ENCODE measurements at places on chromosomes 6 and 20.

DNA sequence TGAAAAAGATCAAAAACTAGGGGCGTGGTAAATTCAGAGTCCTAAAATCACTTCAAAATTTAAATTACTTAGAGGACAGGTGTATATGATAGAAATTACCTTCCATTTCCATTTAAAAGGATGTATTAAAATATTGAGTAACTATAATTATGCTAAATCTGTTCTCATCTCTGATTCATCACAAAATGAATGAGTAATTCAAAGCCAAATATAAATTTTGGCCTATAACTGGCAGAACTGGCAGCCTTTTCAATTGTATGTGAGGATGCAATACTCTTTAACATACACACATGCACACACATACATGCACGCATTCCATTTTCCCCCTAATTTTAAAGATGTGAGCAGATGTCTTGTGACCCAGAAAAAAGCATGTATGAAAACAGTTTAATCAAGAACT is 194.6 kb downstream of the EPM2A start:
- no peak for DNase-seq

DNA sequence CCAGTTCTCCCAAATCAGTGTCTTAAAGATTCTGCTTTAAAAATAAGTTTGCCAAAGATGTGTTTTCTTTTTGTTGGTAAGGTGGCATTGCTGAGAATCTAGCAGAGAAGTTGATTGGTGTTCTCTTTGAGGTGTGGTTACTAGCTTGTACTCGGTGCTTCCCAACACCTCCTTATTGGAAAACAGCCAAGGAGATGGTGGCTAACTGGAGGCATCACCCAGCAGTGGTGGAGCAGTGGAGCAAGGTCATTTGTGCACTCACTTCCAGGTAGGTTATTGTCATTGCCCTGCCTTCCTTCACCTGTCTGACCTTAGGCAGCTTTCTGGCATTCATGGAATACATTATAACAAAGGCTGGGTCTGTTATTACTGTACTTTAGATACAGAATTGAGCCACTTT is 26.7 kb downstream of the RALGAPB start:
- no peak for DNase-seq

- no peak for DNase-seq
Measured at GRCh38 chr6:118644007-118644406, 7.4 kb downstream of the CEP85L start.

GRCh38 chr20:11001764-11002540 is 328.2 kb upstream of the JAG1 start:
- DNase-seq: no peak

DNA sequence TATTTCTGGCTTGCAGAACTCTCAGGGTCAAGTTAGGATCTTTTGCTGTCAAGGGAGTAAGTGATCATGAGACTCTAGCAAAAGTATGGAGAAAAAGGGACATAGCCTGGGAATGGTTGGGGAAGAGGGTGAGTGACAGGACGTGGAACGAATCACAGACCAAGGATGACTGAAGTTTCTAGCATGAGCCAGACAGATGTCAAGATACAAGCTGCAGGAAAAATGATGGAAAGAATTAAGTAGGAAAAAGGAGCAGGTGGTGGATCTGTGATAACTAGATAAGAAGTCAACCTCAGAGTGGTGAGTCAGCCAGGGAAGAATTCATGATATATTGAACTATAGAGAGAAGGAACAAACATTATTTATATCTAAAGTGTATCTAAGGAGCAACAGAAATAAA is 159.8 kb upstream of the SYNDIG1 start:
- DNase-seq: no peak

GRCh38 chr6:109424946-109425345 is 15.5 kb downstream of the PPIL6 start:
- DNase-seq: no peak

DNA sequence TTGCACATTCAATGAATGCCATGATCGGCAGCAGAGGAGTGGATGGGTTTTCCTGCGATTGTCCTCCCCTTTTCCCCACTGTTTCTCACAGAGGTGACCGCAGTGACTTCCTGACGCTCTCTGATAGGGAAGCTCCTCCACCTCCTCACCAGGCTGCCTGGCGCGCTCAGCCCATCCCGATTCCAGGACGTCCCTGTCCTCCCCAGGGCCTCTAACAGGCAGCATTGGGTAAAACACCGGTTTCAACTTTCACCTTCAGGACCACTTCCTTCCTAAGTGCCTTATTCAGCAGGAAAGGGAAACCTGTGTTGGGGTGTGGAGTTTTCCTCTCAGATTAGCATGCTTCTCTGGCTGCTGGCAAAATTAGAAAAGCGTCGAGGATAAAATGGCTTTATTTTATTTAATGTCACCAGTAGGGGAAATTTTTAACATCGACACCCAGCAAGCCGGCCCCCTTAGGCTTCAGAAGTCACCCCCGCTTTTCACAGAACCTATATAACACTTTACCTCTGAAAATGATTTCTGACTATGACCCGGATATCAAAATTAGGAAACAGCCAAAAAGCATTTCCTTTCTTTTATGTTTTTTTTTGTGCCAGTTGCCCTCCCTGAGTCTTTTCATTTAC is 570.4 kb upstream of the GJE1 start:
- DNase-seq: no peak

DNA sequence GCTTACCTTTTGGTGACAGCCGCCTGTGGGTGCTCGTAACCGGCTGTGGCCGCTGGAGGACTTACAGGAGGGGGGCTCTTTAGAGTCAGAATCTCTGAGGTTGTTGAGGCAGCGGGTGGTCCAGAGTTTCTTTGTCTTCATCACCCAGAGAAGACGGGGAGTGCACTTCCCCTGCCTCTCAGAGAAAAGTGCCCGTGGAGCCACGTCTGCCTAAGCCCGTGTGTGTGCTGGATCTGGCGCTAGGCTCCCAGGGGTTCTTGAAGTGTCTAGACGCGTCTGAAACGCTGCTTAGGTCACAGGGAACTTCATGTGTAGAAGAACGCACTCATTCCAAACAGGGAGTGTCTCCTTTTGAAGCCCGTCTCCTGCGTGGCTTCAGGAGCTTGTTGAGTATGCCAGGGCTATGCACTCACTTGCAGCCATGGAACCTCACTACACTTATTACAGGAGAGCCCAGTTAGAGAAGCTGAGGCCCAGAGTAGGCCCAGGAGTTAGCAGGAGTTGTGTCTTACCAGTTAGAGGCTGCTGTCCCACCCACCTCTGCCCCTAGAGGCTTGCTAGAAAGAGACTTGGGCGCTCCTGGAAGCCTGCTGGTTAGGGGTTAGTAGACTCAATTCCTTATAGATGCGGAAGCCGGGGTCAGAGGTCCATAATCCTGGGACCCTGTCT is 1.3 kb downstream of the LSM14B start:
- DNase-seq: no peak

- no peak for DNase-seq
Measured at GRCh38 chr20:61980647-61981583, 84.8 kb downstream of the TAF4 start.

DNA sequence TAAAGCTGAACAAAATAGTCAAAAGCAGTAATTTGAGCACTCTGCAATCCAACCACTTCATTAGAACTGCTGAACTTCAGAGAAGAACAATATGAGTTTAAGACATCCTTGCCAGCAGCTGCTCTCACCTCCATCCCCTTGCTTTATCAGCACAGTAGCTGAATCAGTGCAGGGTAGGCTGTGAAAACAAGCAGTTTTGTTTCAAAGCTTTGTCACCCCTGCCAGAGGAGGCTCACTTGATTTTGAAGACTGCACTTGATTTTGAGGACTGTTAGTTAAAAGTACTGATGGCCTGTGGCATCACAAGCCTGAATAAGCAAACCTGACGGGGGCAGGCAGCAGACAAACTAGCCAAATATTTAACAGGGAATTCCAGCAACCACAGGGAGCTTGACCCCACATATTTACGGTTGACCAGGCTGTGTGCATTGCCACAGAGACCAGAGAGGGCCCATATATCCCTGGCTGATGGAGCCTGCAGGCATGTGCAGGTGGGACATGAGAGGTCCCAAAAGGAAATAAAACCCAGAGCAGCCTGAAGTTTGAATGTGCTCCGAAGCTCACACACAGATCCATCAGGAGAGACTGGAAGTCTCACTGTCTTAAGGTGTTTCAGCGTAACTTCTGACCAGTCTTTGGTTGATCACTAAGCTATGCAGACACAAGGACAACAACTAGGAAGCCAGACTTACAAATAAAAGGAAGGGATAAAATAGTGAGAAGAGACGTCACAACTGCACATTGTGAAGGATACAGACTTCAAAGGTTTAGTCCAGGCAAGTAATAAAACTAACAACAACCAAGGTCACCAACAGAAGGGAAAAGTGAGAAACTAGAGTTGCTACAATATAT is 97.4 kb downstream of the PDSS2 start:
- DNase-seq: no peak

DNA sequence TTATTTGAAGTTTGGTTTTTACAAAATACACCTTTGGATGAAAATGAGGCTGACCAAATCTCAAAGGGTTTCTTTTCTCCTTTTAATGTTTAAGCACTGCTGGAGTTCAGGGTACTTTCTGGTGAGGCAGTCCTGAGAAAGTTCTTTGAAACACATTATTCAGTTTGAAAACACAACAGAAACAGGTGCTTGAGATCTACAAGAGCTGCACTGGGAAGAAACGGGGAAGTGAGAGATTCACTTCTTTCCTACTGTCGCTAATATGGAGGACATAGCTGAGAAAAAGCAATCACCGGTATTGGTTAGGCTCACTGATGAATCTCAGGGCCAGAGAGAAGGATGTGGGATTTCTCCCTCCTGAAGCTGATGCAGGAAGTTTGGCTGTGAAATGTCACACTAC is 22.9 kb upstream of the TMEM170B start:
- no peak for DNase-seq

- DNase-seq: no peak
Measured at GRCh38 chr20:24943196-24943595, 5.9 kb upstream of the CST7 start.

DNA sequence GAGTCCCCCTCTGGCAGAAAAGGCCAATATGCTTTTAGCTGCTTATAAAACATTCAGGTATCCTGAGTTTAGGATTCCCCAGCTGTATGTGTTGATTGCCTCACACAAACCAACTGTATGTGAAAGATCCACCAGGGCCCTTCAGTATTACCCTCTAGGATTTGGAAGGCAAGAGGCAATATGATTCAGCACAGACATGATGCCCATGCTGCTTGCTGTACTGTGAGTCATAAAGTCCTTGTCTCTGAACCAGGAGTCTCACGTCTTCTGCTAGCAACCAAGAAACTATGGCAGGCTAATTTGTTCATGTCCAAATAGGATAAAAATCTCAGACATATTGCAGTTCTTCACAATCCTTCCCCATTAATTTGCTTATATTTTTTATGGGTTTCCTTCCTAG is 789.2 kb upstream of the SLC35B3 start:
- DNase-seq: no peak

DNA sequence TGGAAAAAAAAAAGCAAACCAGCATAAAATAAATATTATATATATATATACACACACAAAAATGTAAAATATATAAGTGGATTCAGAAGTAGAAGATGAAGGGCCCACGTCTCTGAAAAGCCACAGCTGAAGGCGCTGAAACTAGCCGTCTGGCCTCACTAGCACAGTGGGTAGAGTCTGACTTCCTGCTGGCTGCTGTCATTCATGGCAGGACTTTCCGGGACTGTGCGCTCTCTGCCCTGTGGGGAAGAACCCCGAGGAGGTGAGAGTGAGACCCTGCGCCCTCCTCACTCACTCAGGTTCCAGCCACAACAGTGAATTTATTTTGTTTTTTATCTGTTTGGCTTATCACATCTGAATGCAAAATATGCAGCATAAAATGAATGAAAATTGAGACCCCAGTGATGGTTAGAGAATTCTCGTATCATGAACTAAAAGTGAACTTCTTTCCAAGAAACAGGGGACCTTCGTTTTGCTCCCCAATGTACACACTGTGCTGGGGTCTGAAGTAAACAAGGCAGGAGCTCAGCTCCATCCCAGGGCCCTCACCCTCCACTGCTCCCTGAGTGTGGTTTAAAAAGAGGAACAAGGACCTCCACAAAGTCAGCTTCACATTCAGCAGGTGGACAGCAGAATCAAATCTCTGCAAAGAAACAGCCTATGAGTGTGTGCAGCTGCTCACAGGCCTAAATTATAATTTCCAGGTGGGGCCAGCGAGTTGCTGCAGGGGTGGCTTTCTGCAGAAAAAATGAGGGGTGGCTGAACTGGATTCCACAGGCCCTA is 1.3 kb upstream of the RAMACL start:
- no peak for DNase-seq

DNA sequence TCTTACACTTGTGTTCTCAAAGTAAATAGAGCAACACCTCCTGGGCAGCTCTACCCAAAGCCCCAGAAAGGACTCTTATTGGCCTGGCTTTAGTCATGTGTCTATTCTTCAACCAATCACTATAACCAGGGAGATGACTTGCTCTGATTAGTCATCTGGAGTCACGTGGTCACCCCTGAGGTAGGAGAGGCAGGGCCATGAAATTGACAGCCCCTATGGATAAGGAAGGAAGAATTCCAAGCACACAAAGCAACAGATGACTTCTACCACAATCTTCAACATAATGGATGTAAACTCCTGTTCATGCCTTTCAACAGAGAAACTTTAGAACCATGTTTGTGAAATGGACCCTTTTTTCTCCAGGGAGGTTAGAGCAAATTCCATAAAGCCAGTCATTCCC is 24.6 kb upstream of the EYA2 start:
- DNase-seq: no peak

DNA sequence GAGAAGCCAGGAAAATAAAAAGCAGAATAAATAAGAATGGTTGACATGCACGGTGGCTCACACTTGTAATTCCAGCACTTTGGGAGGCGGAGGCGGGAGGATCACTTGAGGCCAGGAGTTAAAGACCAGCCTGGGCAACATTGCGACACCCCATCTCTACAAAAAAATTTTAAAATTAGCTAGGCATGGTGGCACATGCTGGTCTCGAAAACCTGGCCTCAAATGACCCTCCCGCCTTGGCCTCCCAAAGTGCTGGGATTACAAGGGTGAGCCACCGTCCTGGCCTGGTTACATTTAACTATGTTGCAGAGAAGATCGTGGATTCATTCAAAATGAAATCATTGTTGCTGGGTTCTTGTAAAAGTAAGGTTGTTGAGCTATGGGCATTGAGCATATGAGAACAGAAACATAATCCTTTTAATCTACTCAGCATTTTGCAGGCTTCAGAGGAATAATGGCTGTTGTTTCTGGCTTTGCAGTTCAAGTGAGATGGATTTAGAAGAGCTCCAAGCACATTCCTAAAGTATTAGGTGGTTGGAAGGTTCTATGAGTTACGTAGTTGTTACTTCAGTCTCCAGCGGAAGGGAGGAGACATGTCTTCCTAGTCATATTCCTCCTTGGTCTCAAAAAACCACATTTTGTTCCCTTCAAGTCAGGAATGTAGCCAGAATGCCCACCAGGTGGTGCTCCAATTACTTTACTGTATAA is 45.6 kb upstream of the RAB23 start:
- DNase-seq: no peak

DNA sequence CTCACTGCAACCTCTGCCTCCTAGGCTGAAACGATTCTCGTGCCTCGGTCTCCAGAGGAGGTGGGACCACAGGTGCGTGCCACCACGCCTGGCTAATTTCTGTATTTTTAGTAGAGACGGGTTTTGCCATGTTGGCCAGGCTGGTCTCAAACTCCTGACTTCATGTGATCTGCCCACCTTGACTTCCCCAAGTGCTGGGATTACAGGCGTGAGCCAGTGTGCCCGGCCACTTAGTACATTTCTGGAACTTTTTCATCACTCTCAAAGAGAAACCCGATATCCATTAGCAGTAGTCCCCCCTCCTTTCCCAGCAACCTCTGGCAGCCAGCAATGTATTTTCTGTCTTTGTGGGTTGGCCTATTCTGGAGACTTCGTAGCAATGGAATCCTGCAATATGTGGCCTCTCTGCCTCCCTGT is 109.8 kb downstream of the JARID2 start:
- DNase-seq: no peak

- DNase-seq: no peak
Measured at GRCh38 chr6:44133003-44133931, 5.9 kb downstream of the TMEM63B start.

Data from effector memory CD4-positive, alpha-beta T cell (primary cell).